ENCODE measurements at places on chromosomes 1 and 21.

- peak; percentile 56 for DNase-seq
These were observed 16.9 kb upstream of the COL18A1 start for GRCh38 chr21:45388011-45388521.

DNA sequence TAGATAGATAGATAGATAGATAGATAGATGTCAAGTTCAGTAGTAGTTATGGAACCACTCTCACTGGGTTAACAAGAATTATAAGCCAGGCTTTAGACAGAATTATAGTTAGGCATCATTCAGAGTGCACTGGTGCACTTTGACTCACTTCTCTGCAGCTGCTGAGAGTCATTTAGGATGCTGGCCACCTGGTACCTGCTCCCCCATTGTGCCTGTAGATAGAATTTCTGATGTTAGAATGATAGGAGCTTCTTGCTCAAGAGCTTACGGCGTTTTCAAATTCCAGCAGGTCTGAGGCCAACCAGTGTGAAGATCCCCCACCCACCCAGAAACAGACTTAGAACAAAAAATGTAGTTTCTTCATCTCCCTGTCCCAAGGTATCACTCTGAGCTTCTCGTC, 107.8 kb upstream of the HMCN1 start:
- no peak for DNase-seq

DNA sequence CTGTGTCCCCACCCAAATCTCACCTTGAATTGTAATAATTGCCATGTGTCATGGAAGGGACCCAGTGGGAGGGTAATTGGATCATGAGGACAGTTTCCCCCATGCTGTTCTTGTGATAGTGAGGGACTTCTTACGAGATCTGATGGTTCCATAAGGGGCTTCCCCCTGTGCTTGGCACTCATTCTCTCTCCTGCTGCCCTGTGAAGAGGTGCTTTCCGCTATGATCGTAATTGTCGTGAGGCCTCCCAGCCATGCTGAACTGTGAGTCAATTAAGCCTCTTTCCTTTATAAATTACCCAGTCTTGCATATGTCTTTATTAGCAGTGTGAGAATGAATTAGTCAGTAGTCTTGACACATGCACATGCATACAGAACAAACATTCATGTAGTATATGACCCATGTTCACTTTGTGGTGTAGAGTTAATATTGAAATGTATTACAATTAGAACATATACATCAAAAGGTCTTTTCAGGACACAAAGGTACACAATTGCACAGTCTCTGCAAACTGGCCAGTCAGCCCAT, 16.9 kb upstream of the IFI16 start:
- no peak for DNase-seq

DNA sequence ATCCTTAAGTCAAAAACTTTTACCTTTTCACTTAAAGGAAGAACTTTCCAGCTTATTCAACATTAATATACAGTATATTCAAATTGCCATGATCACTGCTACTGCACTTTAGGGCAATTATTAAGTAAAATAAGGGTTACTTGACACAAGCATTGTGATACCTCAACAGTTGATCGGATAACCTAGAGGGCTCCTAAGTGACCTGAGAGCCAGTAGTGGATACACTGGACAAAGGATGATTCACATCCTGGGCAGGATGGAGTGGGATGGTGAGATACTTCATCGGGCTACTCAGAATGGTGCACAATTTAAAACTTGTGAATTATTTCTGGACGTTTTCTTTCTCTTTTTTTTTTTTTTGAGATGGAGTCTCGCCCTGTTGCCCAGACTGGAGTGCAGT, 54.5 kb upstream of the PPM1J start:
- DNase-seq = no peak

DNA sequence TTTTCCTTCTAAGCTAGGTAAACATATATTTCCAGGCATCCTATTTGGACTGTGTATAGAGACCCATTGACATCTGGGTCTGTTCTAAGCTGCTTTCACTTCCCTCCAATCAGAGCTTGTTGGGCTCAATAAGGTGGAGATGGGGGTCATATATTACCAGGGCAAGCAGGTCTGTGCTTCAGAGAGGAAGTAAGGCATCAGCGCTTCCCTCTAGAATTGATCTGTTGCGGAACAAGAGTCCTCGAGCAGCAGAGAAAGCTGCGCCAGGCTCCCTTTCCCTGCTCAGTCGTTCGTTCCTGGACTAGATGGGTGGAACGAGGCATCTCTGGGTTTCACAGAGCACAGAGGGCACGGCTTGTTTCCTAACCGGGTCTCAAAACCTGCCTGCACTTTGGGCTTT, 63.5 kb downstream of the DISC1 start:
- peak; percentile 28 for DNase-seq

- peak; percentile 91 for DNase-seq
These were observed 22.7 kb downstream of the ABL2 start for GRCh38 chr1:179206812-179207211.

GRCh38 chr1:178543290-178543607, 30.3 kb downstream of the TEX35 start:
- DNase-seq = no peak

GRCh38 chr1:115458426-115459114, 120.5 kb upstream of the NGF start:
- no peak for DNase-seq

All from muscle of leg (tissue), 16 donors.